Thyroid gland (tissue), 4 donors: ENCODE measurements at places on chromosomes 16 and 17. TPM values are rescaled to one million over a fixed set of nuclear protein-coding genes. Genes with fewer than 3 reads are reported as not detected.
A peak's percentile ranks its signal among the peaks of the same experiment; 100 is the strongest.

- peak; percentile 49 for DNase-seq
Measured at GRCh38 chr16:31202414-31203375, at the start of gene PYCARD. TSS of gene PYCARD (minus strand) at chr16:31202760. CDS start at chr16:31202690, 70 bp downstream.

GRCh38 chr17:60971515-60972369 is 294.1 kb downstream of the BCAS3 start:
- peak; percentile 37 for DNase-seq

- DNase-seq, result no peak
Measured at GRCh38 chr17:5511401-5512225, 25.2 kb downstream of the MIS12 start.

DNA sequence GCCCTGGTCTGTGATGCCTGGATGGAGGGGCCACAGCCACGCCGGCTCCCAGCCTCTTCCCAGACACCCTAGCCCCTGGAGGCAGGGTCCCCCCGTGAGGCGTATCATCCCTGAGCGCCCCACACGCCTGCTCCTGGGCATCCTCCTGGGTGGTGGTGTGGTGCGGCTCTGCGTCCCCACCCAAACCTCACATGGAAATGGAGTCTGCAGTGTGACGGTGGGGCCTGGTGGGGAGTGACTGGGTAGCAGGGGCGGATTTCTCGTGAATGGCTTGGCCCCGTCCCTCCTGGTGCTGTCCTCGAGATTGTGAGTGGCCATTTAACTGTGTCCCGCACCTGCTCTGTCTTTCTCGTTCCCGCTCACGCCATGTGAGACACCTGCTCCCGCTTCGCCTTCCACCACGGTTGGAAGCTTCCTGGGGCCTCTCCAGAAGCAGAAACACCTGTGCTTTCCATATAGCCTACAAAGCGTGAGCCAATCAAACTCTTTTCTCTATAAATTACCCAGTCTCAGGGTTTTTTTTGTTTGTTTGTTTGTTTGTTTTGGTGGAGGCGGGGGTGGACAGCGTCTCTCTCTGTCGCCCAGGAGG is 5.9 kb upstream of the SSTR5 start:
- no peak for DNase-seq

DNA sequence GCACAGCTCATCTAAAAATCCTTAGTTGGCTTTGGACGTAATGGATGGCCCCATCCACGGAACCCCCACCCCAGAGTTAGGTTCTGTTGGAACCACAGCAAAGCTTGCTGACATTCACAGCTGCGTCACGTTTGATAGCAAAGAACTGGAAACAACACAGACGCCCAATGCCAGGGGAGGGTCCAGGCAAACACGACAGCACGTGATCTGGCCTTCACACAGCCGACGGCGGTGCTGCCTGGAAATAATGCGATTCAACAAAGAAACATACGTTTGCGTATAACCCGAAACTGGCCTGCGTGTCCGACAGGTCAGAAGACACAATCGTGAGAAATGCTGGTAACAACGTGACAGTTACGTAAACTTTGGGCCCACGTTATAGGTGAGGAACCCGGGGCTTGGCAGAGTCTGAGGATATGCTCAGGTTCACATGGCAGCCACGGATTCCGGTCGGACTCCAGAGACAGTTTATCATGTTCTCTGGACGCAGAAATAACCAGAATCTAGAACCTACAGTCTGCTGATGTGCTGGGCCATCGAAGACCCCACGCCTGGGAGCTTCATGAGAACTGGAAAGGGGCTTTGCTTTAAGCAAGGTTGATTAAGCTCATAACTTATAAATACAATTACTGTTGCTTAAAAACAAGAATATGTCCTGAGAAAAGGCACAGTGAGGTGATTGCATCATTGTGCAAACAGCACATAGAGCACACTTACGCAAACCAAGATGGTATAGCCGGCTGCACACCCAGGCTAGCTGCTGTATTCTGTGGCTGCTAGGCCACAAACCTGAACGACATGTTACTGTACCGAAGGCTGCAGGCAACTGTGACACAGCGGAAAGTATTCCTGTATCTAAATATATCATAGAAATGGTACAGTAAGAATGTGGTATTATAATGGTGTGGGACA is 70.4 kb downstream of the RPH3AL start:
- no peak for DNase-seq

DNA sequence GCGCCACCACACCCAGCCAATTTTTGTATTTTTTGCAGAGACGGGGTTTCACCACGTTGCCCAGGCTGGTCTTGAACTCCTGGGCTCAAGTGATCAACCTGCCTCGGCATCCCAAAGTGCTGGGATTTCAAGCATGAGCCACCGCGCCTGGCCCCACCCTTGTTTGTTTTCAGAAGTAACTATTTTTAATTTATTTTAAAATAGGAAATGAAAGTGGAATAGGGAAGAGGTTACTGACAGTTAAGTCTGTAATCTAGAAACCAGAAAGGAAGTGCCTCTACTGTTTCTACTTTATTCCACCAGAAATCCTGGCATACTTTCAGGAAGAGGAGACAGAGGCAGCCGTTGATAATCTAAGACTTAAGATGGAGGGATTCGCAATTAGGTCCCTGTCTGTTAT is 225.6 kb downstream of the TANC2 start:
- no peak for DNase-seq

DNA sequence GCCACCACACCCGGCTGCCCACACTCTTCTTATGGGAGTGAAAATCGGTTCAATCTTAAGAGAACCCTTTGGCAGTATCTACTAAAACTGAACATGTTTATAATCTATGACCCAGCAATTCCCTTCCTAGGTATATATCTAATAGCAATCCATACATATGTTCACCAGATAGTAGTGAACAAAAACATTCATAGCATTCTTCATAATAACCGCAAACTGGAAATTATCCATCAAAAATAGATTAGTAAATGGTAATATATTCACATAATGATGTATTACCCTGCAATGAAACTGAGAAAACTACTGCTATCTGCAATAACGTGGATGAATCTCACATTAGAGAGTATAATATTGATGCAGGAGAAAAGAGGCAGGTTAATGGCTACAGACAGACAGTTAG is 23.1 kb downstream of the COPRS start:
- DNase-seq, result no peak

DNA sequence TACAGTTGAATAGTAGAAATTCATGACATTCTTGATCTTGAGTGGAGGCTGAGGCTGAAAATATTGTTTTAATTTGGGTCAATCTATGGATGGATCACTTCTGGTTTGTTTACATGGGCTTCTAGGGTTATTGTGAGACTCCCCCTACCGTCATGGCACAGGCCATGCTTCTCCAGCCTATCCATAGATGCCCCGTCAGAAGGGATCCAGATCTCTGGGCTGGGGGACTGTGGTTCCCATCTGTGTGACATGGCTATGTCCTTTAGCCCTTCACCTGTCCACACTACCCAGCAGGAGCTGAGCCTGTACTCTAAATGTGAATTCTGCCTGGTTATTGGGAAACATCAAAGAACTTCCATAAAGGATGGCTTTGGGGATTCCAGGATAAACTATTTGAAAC is 160.4 kb downstream of the ABCC12 start:
- no peak for DNase-seq

GRCh38 chr16:88536971-88537751 is 33.0 kb upstream of the ZC3H18 start:
- peak; percentile 81 for DNase-seq

DNA sequence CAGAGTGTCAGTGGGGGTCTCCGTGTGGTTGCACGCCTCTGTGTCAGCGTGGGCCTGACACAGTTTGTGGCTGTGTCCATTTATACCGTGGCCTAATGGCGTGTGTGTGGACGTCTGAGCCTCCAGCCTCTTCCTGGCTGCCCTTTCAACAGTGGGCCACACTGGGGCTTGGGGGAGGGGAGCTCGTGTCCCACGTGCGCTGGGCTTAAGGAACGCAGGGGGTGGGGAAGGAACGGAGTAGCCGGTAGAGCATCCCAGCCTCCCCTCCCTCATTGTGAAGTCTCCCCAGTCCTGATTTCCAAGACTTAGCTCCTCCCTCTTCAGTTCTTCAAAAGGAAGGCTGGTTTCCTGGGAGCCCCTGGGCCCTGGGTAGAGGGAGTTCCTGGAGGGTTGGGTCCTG is 9.5 kb upstream of the HES7 start:
- no peak for DNase-seq

DNA sequence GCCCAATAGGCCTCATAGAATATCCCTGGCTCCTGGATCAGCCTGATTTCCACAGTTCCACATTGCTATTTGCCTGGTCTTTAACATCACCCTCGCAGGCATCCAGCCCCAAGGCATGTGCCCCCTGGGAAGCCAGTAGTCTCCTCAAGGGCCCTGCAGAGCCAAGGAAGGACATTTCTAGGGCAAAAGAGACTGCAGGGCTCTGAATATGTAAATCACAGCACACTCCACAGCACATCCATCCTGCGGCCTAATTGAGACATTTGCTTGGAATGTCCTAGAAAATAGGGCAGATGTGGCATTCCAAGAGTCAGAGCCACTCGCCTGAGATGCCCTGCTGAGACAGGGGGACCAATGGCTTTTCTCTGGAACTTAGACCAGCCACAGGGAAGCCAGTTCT is 11.4 kb upstream of the C16orf78 start:
- no peak for DNase-seq

GRCh38 chr17:12180644-12181261 is 160.1 kb downstream of the MAP2K4 start:
- DNase-seq, result peak; percentile 14

- DNase-seq, result no peak
Measured at GRCh38 chr17:44361292-44362260, 2.1 kb downstream of the FAM171A2 start.

GRCh38 chr17:15943971-15944758 is 765 bp upstream of the ADORA2B start:
- no peak for DNase-seq

DNA sequence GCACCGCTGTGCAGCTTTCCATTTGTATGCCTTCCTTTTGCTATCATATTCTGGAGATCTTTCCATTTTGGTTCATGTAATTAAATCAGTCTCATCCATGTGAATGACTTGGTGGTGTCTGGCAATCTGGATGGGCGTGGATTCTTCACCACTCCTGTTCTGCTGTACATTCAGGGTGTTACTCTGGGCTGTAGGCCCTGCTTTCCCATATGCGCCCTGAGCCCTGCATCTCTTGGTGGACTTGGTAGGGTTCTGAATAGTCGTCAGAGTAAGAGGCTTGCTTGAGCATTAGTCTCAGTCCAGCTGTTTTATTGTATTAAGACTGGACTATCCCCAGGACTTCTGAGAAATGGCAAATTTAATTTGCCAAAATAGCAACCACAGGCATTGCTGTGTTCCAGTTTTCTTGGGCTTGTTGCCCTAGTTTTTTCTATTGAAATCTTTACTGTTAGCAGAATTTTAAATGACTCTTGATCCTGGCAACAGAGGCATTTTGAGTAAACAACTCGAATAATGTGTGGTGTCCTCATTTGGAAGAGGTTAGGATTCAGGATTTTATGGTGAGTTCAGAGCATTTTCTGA is 14.9 kb downstream of the BANP start:
- DNase-seq, result no peak

GRCh38 chr16:31148281-31148728 is 1.6 kb downstream of the PRSS36 start:
- DNase-seq, result peak; percentile 70

DNA sequence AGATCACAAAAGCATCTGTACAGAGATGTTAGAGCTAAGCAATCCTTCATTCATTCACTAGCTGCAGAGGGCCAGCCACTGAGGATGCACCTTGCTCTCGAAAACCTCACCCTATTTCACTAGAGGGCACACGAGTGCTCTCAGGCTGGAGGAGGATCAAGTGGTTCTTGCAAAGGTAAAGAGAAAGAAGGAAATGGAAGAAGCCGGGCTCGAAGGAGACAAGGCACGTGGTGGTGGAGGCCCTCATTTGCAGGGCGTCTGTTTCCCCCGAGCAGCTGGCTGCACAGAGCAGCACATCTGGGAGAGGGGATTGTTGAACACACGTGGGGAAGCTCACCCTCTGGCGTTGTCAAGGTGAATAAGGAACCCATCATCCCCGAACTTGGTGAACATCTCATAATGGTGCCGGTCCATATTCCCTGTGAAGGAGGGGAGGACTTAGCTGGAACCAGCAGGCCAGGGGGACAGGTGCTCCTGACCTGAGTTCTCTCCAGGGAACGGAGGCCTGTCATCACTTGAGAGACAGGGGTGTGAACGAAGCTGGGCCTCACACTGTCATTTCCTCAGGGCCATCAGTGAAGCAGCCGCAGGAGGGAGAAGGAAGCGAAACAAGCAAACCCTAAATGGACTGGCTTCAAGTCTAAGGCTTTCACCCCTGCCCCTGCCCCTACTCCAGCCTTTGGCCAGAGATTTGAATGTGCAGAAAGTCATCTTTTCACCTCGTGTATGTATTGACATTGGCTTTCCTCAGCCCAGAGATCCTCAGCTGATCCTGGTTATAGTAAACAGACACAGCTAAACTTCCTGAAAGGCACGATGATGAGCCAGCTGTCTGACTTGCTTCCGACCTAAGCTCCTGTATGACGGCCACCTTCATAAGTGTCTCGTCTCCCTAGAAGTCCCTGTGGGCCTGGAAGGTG is 27.6 kb downstream of the PRKAR1A start:
- peak; percentile 65 for DNase-seq

DNA sequence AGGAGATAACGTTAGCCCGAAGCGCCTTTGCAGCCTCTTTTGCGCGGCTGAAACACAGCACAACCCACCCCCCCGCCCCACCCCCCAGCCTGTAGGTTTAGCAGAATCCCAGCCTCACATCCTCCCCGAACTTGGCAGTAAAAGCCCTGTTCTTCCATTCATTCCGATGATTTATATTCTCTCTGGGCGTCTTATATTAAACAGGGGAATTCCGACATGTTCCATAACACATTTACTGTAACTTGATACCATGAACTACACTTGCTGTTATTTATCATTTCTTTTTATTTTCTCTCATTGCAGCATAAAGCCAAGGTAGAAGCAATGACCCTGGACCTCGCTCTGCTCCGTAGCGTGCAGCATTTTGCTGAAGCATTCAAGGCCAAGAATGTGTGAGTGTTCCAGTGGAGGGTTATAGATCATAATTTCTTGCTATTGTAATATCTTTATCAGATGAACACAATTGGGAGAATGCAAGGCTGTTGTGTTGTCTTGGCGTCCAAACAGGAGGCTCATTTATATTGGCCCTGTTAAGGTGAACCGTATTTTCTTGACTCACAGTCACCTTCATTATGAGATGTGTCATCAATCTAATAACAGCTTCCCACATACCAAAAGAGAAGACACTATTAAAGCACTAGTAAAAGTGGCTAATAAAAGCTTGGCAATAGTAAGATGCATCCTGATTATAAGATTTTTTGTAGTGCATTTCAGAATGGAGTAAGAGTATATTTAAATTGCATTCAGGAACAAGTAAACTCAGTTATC is 287.3 kb downstream of the WWOX start:
- DNase-seq, result no peak

Gene IL21R
- total RNA-seq, result 0.88 TPM

Gene ABCA10
- total RNA-seq, result 8.4 TPM

Gene TEFM
- 11.1 TPM for total RNA-seq

Gene OTOP3
- not detected for total RNA-seq

Gene TCAP
- total RNA-seq, result 1.6 TPM

Gene CCL17
- not detected for total RNA-seq

Gene ATAD5
- 1.6 TPM for total RNA-seq

Gene EXOC3L1
- 8.6 TPM for total RNA-seq

Gene TBX6
- 2.1 TPM for total RNA-seq

Gene ITGAX
- 1.5 TPM for total RNA-seq

Gene TP53TG3
- not detected for total RNA-seq

Gene KRTAP1-1
- not detected for total RNA-seq

Gene RAB26
- total RNA-seq, result 0.40 TPM

Gene TMEM132E
- total RNA-seq, result 0.11 TPM

Gene PFAS
- 18.0 TPM for total RNA-seq
